ENCODE measurements at places on chromosomes 16 and 17.

DNA sequence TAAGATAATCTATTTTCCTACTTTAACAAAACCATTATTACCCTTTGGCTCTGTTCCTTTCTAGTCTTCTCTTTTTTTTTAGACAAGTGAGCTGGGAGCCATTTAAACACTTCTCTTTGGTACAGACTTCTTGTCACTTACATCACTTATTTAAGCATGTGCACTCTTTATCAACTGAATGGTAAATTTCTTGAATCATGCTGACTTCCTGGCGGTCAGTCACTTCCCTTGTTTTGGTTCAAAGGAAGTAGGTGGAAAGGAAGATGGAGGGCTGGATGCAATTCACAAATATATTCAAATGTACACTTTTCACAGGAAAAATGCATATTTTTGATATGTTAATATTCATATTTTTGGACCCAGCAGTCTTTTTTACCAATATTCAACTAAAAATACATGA, 97.1 kb downstream of the ITFG1 start:
- no peak overlapping the region for H3K27ac ChIP-seq
- no peaks in the 10 kb centered on the region for H3K27me3 ChIP-seq
- peaks cover 4% of the 10 kb centered on the region for H3K36me3 ChIP-seq
- no peak for DNase-seq
- no peak overlapping the region for H3K4me3 ChIP-seq

GRCh38 chr16:54945063-54945462, 14.4 kb downstream of the IRX5 start:
- no peak for DNase-seq
- H3K36me3 ChIP-seq, result peaks cover 8% of the 10 kb centered on the region
- H3K27me3 ChIP-seq, result peaks cover 76% of the 10 kb centered on the region
- no peak overlapping the region for H3K4me3 ChIP-seq

DNA sequence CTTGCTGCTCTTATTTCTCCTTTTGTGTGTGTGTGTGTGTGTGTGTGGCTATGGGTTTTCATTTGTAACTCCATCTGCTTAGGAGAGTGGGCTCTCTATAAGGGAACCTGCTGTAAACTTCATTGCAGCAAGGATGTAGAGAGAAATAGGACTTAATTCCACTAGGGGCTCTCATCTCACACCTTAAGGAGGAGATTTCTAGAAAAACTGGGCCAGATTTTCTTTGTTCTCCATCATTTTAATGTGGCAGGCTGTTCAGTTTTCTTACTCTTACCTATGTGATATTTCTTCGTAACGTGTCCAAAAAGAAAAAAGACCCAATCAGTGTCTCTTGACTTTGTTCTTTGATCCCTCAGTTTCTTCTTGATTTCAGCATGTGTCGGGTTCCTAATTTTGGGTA, 4.5 kb upstream of the CASC3 start:
- H3K4me3 ChIP-seq, result peak overlapping the region; percentile 62
- H3K27ac ChIP-seq, result peak overlapping the region; percentile 87
- no peaks in the 10 kb centered on the region for H3K27me3 ChIP-seq
- H3K36me3 ChIP-seq, result peaks cover 5% of the 10 kb centered on the region
- peaks cover 21% of the 10 kb centered on the region for H3K4me1 ChIP-seq

GRCh38 chr17:28008513-28008912, 34.0 kb upstream of the NLK start:
- no peaks in the 10 kb centered on the region for H3K4me1 ChIP-seq
- no peak overlapping the region for H3K4me3 ChIP-seq
- no peak for DNase-seq
- no peak overlapping the region for H3K27ac ChIP-seq

DNA sequence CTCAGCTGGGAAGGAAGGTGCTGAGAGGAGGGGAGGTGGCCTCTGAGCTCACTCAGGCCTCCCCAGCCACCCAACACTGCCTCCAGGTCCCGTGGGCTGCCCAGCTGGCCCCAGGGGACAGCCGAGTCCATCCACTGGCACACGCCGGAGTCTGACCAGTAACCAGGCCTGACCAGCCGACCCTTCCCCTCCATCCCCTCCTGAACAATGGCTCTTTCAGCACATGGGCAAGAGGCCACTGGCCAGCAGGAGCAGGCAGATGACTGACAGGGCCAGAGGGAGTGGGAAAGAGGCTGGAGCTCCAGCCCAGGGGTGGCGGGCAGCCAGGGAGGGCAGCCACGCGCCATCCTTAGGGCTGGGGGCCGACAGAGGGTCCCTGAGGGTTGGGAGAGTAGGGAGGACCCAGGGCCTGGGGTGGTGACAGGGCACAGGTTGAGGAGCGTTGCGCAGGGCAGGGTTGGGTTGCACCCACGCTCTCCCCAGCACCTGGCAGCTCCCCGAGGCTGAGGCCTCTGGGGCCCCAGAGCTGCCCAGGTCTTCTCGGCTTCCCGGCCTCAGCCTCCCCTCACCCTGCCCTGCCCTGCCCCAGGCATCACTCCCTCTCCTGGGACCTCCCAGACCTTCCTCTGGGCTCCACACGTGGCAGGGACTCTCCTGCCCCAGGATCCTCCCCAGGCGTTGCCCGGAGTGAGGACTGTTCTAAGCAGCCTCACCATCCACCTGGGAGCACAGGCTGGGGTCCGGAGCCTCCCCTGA, 20.2 kb upstream of the SLC38A10 start:
- no peak overlapping the region for H3K4me3 ChIP-seq
- no peaks in the 10 kb centered on the region for H3K4me1 ChIP-seq
- DNase-seq, result no peak

GRCh38 chr17:17728550-17729251, 47.4 kb downstream of the RAI1 start:
- peaks cover 12% of the 10 kb centered on the region for H3K4me1 ChIP-seq
- peak overlapping the region; percentile 59 for H3K27ac ChIP-seq
- no peaks in the 10 kb centered on the region for H3K27me3 ChIP-seq
- DNase-seq, result no peak

DNA sequence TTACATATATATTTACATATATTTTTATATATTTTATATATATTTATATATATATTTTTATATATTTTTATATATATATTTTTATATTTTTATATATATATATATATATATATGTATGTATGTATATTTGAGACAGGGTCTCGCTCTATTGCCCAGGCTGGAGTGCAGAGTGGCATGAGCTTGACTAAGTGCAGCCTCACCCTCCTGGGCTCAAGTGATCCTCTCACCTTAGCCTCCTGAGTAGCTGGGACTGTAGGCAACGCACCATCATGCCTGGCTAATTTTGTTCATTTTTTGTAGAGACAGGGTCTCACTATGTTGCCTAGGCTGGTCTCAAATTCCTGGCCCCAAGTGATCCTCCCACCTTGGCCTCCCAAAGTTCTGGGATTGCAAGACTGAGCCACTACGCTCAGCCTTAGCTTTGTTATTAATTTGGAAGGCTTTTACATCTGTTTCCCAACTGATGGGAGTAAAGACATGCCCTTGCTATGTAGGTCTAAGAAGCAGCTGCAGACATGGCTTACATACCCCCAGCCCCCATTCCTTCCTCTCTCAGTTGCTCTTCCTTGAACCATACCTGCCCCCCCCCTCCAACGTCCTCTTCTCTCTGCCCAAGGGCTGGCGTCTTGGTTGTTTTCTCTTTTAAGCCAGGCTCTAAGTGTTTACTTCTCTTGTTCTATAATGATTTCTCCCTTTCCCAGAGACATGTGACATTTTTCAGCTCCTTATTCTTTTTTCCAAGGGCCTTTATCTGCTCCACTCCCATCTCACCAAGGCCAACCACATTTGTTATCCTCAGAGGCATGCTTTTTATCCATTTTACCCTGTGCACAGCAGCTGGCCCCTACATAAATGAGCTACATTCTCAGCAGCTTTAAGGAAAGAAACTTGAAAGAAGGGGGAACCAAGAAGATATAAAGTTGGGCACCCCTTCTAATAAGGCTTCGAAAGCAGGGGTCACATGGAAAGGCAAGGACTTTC, 64.2 kb upstream of the ATF7IP2 start:
- H3K36me3 ChIP-seq, result no peaks in the 10 kb centered on the region
- H3K4me1 ChIP-seq, result peaks cover 8% of the 10 kb centered on the region
- H3K27ac ChIP-seq, result no peak overlapping the region
- DNase-seq, result no peak

DNA sequence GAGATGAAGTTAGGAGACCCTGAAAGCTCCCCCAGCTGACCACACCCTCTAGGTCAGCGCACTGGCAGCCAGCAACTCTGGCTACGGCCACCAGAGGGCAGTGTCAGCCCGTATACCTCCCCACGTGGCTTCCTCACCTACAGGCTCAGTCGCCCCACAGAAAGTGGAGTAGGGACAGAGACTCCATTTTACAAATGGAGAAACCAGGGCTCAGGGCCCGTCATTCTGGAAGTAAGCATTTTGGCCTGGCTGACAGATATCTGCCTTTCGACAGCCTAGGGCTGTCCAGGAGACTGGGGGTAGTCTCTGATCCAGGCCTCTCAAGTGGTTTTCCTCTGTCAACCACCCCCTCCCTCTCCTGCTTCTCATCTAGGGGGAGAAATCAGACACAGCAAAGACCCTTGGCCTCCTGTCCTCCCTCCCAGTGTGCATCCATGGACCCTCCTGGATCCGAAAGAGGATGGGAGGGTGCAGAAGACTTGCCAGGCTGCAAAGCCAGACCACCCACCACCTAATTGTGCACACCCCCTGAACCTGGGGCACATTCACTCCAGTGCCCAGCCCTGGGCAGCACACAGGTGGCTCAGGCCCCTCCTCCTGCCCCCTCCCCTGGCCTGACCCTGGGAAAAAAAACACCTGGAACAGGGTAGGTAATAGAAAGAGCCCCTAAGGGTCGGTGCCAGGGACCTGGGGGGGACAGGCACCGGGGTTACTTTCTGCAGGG, 3.8 kb upstream of the HAP1 start:
- peaks cover 14% of the 10 kb centered on the region for H3K4me1 ChIP-seq
- peak overlapping the region; percentile 45 for H3K4me3 ChIP-seq
- H3K27ac ChIP-seq, result peak overlapping the region; percentile 21
- DNase-seq, result peak; percentile 56
- H3K27me3 ChIP-seq, result peaks cover 36% of the 10 kb centered on the region
- peaks cover 3% of the 10 kb centered on the region for H3K36me3 ChIP-seq
